ENCODE measurements at places on chromosomes 13 and 19. TPM values are rescaled to one million over a fixed set of nuclear protein-coding genes. Genes with fewer than 3 reads are reported as not detected.

DNA sequence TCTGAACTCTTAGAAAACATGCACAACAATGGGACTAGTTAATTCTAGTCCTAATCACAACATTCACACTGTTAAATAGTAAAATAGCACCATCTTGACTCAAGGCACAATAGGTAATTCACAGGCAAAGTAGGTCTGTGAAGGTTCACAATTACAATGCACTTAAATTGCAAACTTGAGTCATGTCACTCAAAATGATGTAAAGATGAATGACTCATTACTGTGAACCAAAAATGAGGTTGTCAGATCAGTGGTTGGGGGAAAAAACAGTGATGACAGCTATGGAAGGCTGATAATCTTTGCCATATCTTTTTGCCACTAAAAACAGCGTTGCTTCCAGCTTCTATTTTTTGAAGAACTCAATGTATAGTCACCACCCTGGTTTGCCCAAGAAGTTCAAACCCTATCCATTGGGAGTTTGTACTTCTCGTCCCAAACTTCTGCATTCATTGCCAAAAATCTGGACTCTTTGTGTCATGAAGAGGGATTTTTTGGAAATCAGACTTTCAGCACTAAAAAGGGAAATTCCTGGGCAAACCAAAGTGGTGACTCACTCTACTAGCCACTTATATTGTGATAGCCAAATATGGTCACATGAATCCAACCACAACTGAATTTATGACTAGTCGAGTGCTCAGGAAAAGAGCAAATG is 200.9 kb upstream of the TMTC4 start:
- H3K27me3 ChIP-seq: peaks cover 28% of the 10 kb centered on the region
- H3K36me3 ChIP-seq: no peaks in the 10 kb centered on the region
- no peak overlapping the region for H3K4me3 ChIP-seq

GRCh38 chr13:82627183-82627582 is 1255.1 kb downstream of the SLITRK1 start:
- H3K27ac ChIP-seq: no peak overlapping the region
- H3K36me3 ChIP-seq: no peaks in the 10 kb centered on the region
- H3K27me3 ChIP-seq: no peaks in the 10 kb centered on the region
- no peaks in the 10 kb centered on the region for H3K4me1 ChIP-seq

DNA sequence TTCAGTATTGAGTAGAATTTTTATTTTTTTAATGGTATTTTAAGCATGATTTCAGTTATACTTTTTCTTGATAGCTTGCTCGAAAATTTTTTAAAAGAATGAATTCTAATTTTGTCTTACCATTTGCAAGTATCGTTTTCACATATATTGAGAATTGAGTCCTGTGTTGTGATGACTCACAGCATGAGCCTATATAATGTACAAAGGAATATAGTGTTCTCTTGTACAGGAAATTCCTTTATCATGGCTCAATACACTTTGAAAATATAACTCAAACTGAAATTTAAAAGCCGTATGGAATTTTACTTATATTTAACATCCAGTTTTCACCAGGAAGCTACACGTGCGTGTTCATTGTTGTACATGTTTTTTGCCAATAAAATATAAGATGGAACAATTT is 161.1 kb upstream of the TMTC4 start:
- H3K27me3 ChIP-seq: peaks cover 6% of the 10 kb centered on the region
- H3K4me1 ChIP-seq: no peaks in the 10 kb centered on the region
- H3K4me3 ChIP-seq: no peak overlapping the region
- no peak for DNase-seq

GRCh38 chr19:6521718-6522646 is 8.8 kb upstream of the TNFSF9 start:
- H3K27ac ChIP-seq: no peak overlapping the region
- peaks cover 37% of the 10 kb centered on the region for H3K4me1 ChIP-seq
- H3K4me3 ChIP-seq: no peak overlapping the region
- H3K36me3 ChIP-seq: no peaks in the 10 kb centered on the region
- DNase-seq: peak; percentile 78

GRCh38 chr13:34507630-34508029 is 434.4 kb upstream of the NBEA start:
- no peak for DNase-seq
- H3K4me3 ChIP-seq: no peak overlapping the region
- no peaks in the 10 kb centered on the region for H3K36me3 ChIP-seq
- H3K27ac ChIP-seq: no peak overlapping the region
- no peaks in the 10 kb centered on the region for H3K27me3 ChIP-seq

DNA sequence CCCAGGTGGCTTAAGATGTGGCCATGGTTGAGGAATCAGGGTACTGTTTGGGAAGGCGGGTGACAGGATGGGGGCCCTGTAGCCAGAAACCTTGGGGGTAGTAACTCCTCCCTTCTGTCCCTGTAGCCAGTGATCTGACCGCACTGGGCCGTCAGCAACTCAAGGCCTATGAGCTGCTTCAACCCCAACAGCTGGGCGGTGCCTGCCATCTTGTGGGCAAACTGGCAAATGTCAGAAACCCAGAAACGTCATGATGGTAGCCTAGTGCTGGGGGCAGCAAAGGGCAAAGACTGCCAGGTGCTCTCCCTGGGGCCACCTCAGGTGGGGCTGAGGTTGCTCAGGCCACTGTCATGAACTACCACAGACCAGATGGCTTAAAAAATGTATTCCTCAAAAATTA is 3.5 kb downstream of the COPE start:
- no peaks in the 10 kb centered on the region for H3K27me3 ChIP-seq
- H3K4me3 ChIP-seq: no peak overlapping the region
- peaks cover 25% of the 10 kb centered on the region for H3K36me3 ChIP-seq
- peak overlapping the region; percentile 33 for H3K27ac ChIP-seq
- peak; percentile 60 for DNase-seq
- peaks cover 35% of the 10 kb centered on the region for H3K4me1 ChIP-seq

DNA sequence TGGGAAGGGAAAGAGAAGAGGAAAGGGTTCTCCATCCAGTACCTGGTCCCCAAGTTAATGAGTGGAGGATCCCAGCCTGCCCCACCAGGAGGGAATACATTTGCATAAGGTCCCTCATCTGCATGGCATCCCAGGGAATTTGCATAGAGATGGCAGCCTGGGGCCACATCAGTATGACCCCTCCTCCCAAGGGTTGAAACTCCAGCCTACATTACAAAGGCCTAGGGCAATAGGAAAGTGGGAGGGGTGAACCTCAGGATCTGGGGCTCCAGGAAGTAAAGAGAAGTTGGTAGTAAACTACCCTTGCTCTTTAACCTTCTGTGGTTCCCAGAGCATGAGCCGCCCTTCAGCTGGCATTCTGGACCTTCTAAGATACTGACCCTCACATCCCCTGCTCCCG is 6.8 kb upstream of the NECTIN2 start:
- no peaks in the 10 kb centered on the region for H3K27me3 ChIP-seq
- H3K36me3 ChIP-seq: no peaks in the 10 kb centered on the region
- H3K4me1 ChIP-seq: peaks cover 7% of the 10 kb centered on the region
- no peak for DNase-seq

- no peaks in the 10 kb centered on the region for H3K27me3 ChIP-seq
- no peaks in the 10 kb centered on the region for H3K36me3 ChIP-seq
- no peak for DNase-seq
- H3K27ac ChIP-seq: no peak overlapping the region
- no peaks in the 10 kb centered on the region for H3K4me1 ChIP-seq
Measured at GRCh38 chr13:36054041-36054440, 77.1 kb downstream of the DCLK1 start.

GRCh38 chr13:51781246-51782022 is 22.5 kb downstream of the DHRS12 start:
- no peaks in the 10 kb centered on the region for H3K27me3 ChIP-seq
- H3K4me1 ChIP-seq: peaks cover 7% of the 10 kb centered on the region
- no peak overlapping the region for H3K4me3 ChIP-seq

The KLK1 gene
- total RNA-seq: 0.59 TPM

DNA sequence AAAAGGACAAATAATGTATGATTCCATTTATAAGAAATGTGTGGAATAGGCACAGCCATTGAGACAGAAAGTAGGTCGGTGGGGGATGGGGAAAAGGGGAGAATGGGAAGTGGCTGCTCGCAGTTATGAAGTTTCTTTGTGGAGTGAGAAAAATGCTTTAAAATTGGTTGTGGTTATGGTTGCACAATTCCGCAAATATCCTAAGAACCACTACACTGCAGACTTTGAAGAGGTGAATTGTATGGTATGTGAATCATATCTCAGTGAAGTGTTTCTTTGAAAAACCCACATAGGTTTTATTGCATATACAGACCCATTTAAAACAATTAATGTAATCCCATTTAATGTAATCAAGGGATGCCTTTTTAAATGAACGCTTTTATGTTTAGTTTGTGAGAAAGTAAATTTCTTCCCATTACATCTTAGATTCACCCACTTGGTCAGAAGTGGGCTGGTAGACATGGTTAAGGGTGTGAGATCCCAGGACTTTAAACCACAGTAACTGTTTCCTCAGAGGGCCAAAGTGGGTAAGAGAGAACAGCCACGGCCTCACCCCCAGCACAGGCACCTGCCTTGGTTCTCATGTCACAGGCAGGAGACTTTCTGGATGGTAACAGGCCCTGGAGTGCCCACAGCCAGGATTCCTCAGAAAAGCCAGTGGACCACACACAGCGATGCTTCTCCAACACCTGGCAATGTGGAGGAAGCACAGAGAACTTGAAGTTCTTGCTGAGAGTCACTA is 119.3 kb upstream of the GJB6 start:
- H3K4me3 ChIP-seq: no peak overlapping the region
- no peaks in the 10 kb centered on the region for H3K27me3 ChIP-seq
- no peaks in the 10 kb centered on the region for H3K36me3 ChIP-seq
- no peak overlapping the region for H3K27ac ChIP-seq
- no peak for DNase-seq

The DACT3 gene
- total RNA-seq: 3.0 TPM

The ZNF506 gene
- 39.3 TPM for total RNA-seq

GRCh38 chr19:33064792-33065550 is at the start of gene RHPN2:
TSS of gene RHPN2 (minus strand) at chr19:33064888. CDS start at chr19:33064852, 36 bp downstream.
- DNase-seq: peak; percentile 73
- H3K36me3 ChIP-seq: no peaks in the 10 kb centered on the region
- H3K27ac ChIP-seq: no peak within 1 kb of the TSS
- H3K4me3 ChIP-seq: peak within 1 kb of the TSS; percentile 63

GRCh38 chr13:91946498-91947070 is 548.2 kb downstream of the GPC5 start:
- no peaks in the 10 kb centered on the region for H3K4me1 ChIP-seq
- H3K4me3 ChIP-seq: no peak overlapping the region
- no peaks in the 10 kb centered on the region for H3K36me3 ChIP-seq
- no peak for DNase-seq
- no peak overlapping the region for H3K27ac ChIP-seq
- no peaks in the 10 kb centered on the region for H3K27me3 ChIP-seq

- peak within 1 kb of the TSS; percentile 91 for H3K27ac ChIP-seq
- peak; percentile 81 for DNase-seq
- H3K4me3 ChIP-seq: peak within 1 kb of the TSS; percentile 80
- no peaks in the 10 kb centered on the region for H3K27me3 ChIP-seq
- H3K36me3 ChIP-seq: peaks cover 11% of the 10 kb centered on the region
- peaks cover 32% of the 10 kb centered on the region for H3K4me1 ChIP-seq
Measured at GRCh38 chr19:49590971-49591730, at the start of gene PRR12. TSS of gene PRR12 (plus strand) at chr19:49591182. CDS start at chr19:49591655, 473 bp downstream.

- H3K36me3 ChIP-seq: no peaks in the 10 kb centered on the region
- no peak for DNase-seq
- no peak overlapping the region for H3K4me3 ChIP-seq
Measured at GRCh38 chr13:92574499-92574898, 652.1 kb upstream of the GPC6 start.

The SLC6A16 gene
- total RNA-seq: 1.3 TPM

The JAK3 gene
- total RNA-seq: 200 TPM

- no peak overlapping the region for H3K4me3 ChIP-seq
- H3K27ac ChIP-seq: no peak overlapping the region
- peak; percentile 69 for DNase-seq
- H3K4me1 ChIP-seq: no peaks in the 10 kb centered on the region
- H3K27me3 ChIP-seq: no peaks in the 10 kb centered on the region
Measured at GRCh38 chr19:11881151-11881800, 6.3 kb upstream of the ZNF69 start.

- H3K4me3 ChIP-seq: no peak overlapping the region
- peaks cover under 1% of the 10 kb centered on the region for H3K4me1 ChIP-seq
- H3K36me3 ChIP-seq: peaks cover 38% of the 10 kb centered on the region
- H3K27me3 ChIP-seq: no peaks in the 10 kb centered on the region
Measured at GRCh38 chr13:40813667-40814454, 24.4 kb downstream of the SLC25A15 start.

The CEACAM5 gene
- not detected for total RNA-seq

The PCDH9 gene
- total RNA-seq: under 0.01 TPM

The EGLN2 gene
- 89.1 TPM for total RNA-seq

- H3K27me3 ChIP-seq: no peaks in the 10 kb centered on the region
- H3K27ac ChIP-seq: no peak overlapping the region
- no peaks in the 10 kb centered on the region for H3K4me1 ChIP-seq
Measured at GRCh38 chr13:37306778-37307544, 201.5 kb upstream of the CSNK1A1L start.

GRCh38 chr13:23440821-23441618 is 7.5 kb upstream of the SACS start:
- H3K36me3 ChIP-seq: no peaks in the 10 kb centered on the region
- no peak for DNase-seq
- H3K4me3 ChIP-seq: no peak overlapping the region
- peaks cover 2% of the 10 kb centered on the region for H3K27me3 ChIP-seq
- no peak overlapping the region for H3K27ac ChIP-seq

DNA sequence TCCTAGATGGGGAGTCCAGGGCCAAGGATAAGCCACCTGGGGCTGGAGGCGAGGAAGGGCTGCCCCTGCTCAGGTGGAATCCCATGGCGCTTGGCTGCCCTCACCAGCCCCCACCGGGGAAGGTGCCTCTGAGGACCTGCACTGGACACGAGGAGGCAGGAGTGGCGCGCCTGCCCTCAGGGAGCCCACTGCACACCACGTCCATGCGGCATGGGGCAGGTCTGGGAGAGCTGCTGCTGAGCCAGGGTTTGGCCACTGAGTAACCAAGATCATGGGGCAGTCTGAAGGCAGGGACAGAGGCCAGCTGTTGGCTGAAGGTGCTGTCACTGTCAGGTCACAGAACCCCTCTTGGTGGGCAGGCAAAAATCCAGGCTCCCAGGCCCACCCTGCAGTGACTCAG is 25.9 kb downstream of the ELAVL1 start:
- peaks cover 11% of the 10 kb centered on the region for H3K36me3 ChIP-seq
- no peaks in the 10 kb centered on the region for H3K4me1 ChIP-seq
- no peak overlapping the region for H3K4me3 ChIP-seq
- no peaks in the 10 kb centered on the region for H3K27me3 ChIP-seq

The C19orf47 gene
- 20.8 TPM for total RNA-seq

DNA sequence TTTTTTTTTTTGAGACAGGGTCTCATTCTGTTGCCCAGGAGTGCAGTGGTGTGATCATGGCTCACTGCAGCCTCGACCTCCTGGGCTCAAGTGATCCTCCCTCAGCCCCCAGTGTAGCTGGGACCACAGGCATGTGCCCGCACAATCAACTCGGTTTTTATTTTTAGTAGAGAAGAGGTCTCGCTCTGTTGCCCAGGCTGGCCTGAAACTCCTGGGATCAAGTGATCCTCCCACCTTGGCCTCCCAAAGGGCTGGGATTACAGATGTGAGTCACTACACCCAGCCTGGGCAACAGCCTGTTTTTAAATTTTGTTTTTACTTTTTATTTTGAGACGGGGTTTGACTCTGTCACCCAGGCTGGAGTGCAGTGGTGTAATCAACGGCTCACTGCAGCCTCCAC is 2.3 kb upstream of the KDM4B start:
- no peak overlapping the region for H3K27ac ChIP-seq
- peaks cover 25% of the 10 kb centered on the region for H3K4me1 ChIP-seq
- H3K36me3 ChIP-seq: peaks cover 22% of the 10 kb centered on the region

The SMAD9 gene
- not detected for total RNA-seq

- no peak overlapping the region for H3K27ac ChIP-seq
- DNase-seq: no peak
- peak overlapping the region; percentile 48 for H3K4me3 ChIP-seq
- peaks cover 28% of the 10 kb centered on the region for H3K4me1 ChIP-seq
- no peaks in the 10 kb centered on the region for H3K27me3 ChIP-seq
Measured at GRCh38 chr19:4303819-4304537, 420 bp upstream of the FSD1 start.
